ENCODE measurements at places on chromosomes 13 and 19. TPM values are rescaled to one million over a fixed set of nuclear protein-coding genes. Genes with fewer than 3 reads are reported as not detected.

- no peaks in the 10 kb centered on the region for H3K27me3 ChIP-seq
- no peaks in the 10 kb centered on the region for H3K4me1 ChIP-seq
- H3K36me3 ChIP-seq: peaks cover 4% of the 10 kb centered on the region
- no peak for DNase-seq
- H3K4me3 ChIP-seq: no peak overlapping the region
Observed at GRCh38 chr13:113545931-113546516, 38.5 kb upstream of the TFDP1 start.

GRCh38 chr19:29764361-29764760, 47.4 kb upstream of the CCNE1 start:
- H3K27me3 ChIP-seq: no peaks in the 10 kb centered on the region
- no peak overlapping the region for H3K4me3 ChIP-seq
- DNase-seq: no peak
- no peak overlapping the region for H3K27ac ChIP-seq

The RFPL4A gene
- total RNA-seq: not detected

The NDUFA3 gene
- 138 TPM for total RNA-seq

The POMP gene
- total RNA-seq: 90.7 TPM

GRCh38 chr13:32042551-32042950, 11.0 kb downstream of the FRY start:
- peaks cover 3% of the 10 kb centered on the region for H3K27me3 ChIP-seq
- H3K4me1 ChIP-seq: peaks cover 13% of the 10 kb centered on the region
- no peak for DNase-seq
